ENCODE measurements at places on chromosomes 6 and 20.
A peak's percentile ranks its signal among the peaks of the same experiment; 100 is the strongest.

- DNase-seq, result no peak
These were observed 11.3 kb downstream of the SERPINB9 start for GRCh38 chr6:2891768-2892170.

DNA sequence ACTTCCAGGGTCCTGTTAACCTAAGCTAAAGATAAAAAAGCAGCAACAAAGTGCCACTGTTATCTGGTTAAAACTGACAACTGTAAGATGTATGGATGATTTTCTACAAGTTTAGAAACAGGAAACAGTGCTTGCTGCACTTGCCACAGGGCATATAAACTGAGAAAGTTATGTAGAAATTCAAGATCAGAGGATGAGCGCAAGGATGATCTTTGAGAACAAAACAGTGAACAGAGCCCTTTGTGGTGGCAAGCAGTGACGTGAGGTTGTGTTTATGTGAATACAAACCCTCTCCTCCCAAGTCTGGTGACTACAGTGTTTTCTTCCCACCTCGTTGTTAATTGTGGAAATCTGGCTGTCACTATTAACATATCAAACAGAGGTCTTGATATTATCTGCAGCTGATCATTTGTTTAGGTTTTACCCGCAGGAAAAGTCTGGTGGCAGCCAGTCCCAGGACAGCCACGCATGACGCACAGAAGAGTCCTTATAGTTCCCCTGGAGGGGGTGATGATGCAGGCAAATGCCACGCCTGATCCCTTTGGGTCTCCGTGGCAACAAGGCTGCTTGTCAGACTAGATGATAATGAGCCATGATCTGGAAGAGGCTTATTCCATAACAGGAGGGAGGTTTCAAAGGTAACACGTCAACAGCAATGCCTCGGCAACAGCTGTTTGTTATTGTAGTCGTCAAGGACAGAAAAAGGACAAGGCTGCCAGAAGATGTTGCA lies 43.1 kb upstream of the TNFAIP3 start:
- no peak for DNase-seq

DNA sequence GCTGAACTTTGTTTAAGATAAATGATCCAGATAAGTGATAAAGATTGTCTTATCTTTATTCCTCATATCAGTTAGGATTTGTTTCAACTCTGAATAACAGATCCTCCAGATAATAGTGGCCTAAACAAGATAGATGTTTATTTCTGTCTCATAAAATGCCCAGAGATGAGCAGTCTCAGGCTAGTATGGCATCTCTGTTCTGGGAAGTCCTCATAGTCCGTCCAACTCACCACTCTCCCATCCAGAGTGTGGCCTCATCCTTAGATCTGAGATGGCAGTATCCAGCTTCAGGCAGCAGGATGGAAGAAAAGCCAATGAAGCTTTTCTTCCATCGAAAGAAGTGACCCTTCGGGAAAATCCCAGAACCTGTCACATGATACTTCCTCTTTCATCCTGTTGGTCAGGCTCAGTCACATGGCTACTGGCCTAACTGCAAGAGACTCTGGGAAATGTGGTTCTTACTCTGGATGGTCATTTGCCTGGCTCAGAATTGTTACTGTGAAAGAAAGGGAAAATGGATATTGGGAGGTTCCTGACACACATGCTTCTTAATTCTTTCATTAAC lies 29.4 kb upstream of the TAGAP start:
- peak; percentile 57 for DNase-seq

DNA sequence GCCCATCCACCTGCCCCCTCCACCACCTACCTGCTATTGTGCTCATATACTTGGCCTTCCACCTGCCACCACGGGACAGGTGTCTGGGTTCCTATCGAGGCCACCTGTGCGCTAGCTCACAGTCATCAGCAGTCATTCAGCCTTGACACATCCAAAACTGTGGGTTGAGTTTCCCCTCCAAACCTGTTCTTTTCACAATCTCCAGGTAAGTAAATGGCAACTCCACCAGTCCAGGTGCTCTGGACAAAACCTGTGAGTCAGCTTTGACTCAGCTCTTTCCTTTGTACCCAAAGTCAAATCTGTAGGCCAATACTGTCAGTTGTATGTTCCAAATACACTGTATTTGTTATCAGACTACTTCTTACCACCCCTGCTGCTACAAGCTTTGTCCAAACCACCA lies 52.6 kb downstream of the SPTLC3 start:
- no peak for DNase-seq

GRCh38 chr6:6689400-6690143 lies 101.1 kb downstream of the LY86 start:
- no peak for DNase-seq

DNA sequence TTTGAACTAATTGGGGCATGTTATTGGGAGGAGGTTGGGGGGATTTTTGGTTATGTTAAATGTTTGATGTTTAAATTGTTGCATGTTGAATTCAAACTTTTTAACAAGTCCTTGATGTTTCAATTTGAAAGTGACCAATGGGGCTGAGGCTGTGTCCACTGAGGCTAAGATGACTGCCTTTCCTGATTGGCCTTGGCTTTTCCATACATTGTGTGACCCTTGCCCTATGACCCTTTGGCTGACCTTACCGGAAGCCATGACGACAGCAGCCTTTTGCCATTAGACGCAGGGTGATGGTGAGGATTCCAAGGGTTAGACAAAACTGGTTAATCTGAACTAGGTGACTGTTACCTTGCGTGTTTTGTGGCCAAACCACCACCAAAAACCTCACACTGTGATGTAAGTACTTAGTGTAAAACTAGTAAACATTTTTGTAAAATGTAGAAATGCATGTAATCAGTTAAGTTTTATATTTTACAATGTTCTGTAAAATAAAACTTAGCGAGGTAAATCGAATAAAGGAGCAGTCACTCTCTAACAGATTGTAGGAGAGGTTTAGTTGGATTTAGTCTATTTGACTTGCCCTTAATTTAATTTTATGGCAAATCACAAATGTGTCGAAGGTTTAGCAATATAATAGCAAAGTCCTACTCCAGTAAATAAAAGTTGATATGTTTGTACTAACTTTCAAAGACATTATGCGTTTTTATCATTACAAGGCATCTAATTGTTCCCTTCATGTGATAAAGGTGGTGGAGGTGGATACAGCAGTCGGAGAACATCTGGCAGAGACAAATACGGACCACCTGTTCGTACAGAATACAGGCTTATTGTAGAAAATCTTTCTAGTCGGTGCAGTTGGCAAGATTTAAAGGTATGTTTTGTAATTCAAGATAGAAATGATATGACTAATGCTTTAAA lies 1.6 kb downstream of the SRSF6 start:
- no peak for DNase-seq

GRCh38 chr6:34949636-34950035 lies 60.6 kb downstream of the ANKS1A start:
- DNase-seq, result no peak

DNA sequence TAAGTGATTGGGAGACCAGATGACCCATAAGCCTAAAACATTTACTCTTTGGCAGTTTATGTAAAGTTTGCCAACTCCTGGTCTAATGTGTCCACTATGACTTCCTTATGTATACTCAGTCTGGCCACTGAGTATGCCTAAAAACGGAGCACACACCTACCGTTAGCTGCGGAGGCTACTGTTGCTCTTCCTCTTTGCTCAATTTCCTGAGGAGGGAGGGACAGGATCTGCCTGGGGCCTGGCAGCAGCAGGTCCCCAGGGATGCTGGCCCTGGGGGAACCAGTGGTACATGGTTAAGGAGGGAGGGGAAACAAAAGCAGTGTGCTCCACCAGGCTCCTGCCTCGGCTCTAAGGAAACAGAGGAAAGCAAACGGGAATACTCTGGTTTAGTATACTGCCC lies 113.5 kb downstream of the CDYL start:
- DNase-seq, result no peak

DNA sequence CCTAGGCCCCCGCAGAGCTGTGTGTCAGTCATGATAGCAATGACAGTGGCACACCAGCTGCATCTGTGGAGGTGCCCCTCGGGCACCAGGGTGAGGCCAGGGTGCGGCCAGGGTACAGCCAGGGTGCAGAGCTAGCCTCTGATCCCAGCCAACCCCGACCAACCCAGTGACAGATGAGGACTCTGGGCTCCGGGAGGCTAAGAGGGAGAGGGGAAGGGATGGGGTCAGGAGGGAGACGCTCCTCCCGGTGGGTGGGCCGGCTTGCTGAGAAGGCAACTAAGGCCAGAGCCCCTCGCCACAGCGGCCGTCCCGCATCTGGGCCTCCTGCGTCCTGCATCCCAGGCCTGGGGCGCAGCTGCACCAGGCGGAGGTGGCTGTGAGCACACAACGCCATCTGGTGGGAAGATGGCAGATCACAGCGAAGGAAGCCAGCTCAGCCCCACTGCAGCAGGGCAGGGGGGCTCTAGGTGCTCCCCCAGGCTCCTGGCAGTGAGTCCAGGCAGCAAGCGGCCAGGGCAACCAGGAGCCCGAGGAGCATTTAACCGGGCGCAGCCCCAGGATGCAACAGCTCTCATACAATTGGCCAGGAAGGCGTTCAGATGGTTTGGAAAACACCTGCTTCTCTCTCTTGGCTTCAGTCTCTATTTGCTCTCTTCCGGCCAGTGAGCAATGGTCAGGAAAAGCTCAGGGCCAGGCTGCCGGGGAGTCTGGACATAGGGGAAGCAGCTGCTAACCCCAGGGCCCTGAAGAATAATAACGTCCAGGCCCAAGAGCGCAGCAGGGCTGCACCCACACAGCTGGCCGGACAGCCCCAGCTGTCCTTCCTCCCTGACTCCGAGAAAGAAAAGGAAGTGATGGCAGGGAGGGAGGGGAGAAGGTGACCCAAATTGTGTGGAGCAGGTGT lies 169.4 kb downstream of the TAF4 start:
- DNase-seq, result peak; percentile 30

DNA sequence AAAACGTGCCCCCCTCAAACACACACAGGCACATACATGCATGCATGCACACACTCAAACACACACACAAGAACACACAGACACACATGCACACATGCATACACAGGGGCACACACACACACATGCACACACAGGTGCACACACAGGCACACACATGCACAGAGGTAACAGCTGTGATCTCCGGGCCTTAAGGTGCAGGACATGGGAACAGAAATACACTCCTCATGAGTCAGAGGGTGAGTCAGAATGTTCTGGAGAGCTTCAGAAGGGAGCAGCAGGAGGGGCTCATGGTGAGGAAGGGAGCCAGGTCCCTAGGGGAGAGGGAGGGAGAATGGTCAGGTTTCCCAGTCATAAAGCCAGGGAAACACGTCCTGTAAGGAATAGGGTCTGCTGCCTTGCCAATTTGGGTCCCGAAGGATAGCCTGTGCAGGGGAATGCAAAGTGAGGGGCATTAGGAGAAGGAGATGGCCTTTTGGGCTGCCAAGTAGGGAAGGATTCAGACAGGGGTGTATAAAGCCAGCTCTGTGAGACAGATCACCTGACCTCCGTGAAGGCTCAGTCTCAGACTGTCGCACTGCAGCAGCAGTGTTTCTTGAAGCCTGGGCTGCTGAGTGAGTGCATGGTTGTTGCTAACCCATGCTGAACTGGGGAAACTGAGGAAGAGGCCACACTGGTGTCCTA lies 123.9 kb downstream of the MAFB start:
- no peak for DNase-seq

DNA sequence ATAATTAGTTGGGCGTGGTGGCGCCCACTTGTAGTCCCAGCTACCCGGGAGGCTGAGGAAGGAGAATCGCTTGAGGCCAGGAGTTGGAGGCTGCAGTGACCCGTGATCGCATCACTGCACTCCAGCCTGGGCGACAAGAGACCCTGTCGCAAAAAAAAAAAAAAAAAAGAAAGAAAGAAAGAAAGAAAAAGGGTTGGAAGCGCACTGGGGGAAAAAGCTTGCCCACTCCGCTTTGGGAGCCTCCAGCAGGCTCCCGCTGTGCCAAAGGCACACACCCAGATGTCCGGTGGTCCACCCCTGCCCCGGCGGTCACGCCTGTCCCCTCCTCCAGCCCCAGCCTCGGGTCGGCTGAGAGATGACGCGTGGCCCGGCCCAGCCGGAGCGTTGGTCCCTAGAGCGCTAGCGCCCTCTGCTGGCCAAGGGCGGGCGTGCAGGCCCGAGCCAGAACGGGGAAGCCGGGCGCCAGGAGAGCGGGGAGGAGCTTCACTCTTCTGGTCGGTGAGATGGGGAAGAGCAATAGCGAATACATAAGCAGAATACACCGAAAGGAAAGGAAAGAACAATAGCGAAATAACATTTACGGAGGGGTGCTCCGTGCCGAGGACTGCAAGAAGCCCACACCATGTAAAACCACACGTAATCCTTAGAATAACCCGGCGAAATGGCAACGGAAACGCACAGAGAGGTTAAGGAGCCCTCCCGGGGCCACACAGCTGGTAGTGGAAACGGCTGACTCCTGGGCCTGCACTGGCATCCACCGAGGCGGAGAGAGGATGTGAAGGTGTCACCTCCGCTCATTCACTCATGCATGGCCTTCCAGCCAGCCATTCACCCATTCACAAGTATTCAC lies 41.7 kb downstream of the UBE2V1 start:
- DNase-seq, result peak; percentile 86

DNA sequence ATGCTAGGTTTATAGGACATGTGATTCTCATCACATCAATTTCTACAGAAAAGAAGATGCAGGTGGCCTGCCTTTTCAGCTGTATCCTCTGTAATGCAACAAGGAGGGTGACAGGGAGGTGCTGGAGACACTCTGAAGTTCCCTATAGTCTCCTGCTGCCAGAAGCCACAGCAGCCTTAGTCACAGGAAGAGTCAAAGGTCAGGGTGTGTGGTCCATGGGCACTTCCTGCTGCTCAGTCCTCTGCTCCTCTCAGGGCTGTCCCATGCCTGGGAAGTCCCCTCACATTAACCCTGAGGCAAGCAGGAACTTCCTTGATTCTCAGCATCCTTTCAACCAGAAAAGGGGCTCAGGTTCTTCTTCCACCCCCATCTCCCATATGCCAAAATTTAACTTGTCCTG lies 144.8 kb upstream of the FOXA2 start:
- DNase-seq, result no peak

DNA sequence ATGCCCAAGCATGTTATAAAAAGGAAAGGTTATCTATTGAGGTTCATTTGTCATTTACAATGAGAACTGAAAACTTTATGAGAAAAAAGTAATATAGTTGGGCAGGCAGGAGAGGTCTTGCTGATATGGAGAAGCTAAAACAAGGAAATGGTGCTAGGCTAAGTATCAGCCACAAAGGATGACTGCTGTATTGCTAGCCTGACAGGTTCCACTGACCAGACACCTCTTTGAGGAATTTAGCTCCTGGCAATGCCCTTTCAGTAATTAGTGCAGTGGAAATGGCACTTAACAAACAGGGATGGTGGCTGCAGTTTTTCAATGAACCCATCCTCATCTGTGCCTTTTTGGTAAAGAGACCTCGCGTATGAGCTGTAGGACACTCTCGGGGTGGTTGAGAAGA lies 284.4 kb downstream of the ZFAND3 start:
- DNase-seq, result no peak

All from substantia nigra (tissue), 51 donors.